ENCODE measurements at places on chromosomes 12 and 14.

- no peak for DNase-seq
These were observed 10.1 kb downstream of the DIABLO start for GRCh38 chr12:122215771-122216170.

DNA sequence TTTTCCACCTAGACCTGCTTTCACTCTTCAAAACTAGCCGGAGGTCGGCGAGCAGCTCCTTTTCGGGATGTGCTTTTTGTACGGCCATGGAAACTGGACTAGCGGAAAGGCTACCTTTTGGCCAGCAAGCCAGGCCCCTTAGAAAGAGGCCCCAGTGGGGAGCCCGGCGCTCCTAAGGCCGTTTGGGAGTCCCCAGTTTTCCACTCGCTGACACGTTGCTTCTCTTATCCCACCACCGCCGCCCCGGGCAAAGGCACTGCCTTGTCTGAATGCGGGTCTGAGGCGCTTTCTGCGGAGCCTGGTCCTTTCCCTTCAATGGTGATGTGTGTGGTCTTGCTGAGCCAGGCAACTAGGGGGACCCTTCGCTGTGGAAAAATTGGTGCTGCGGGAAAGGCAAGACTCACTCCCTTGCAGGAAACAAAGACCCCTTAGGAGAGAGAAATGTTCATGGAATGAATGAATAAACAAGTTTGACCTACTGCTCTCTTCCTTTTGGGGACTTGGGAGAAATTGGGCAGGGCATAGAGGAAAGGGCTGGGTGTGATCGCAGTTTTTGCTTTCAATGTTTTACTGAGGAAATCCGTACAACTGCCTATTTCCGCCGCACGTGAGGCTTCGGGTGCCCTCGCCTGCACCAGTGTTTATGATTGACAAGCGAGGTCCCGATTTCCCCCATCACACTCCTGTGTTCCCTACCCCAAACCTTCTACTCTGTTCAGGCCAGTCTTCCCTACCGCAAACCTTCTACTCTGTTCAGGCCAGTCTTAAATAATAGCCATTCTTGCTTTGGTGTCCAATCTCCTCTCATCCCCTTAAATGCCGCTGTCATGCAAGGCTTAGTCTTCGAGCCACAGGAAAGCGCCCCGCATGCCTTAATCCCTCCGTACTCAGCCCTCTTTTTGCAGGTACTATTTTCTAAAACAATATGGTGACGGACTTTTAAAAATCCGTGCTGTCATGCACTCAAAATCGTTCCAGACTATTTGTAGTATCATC, 1.0 kb upstream of the SLC38A2 start:
- DNase-seq, result no peak

DNA sequence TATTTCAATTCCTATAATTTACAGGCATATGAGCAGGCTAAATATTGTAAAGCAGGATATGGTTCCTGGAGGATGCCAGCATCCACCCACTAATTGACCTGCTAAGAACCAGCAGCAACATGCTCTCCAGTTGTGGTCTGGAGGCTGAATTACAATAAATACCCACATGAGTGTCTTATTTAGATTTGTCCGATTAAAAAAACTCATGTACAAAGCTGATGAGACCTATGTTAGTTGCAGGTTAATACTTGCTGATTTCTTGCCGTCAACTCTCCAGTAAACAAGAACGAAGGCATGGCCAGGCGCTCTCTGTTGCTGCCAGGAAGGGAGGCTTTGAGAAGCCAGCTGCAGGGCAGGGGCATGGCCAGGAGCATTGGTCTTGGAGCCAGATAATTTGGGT, 169.3 kb upstream of the PRICKLE1 start:
- DNase-seq, result no peak

DNA sequence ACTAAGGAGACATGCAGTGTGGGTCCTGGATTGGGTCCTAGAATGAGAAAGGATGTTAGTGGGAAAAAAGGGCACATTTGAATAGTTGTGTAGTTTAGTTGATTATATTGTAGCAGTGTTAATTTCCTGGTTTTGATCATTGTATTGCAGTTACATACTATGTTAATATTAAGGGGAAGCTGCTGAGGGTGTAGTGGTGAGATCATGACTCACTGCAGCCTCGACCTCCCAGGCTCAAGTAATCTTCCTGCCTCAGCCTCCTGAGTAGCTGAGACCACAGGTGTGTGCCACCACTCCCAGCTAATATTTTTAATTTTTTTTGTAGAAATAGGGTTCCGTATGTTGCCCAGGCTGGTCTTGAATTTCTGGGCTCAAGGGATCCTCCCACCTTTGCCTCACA, 21.7 kb downstream of the BORCS5 start:
- DNase-seq, result no peak

DNA sequence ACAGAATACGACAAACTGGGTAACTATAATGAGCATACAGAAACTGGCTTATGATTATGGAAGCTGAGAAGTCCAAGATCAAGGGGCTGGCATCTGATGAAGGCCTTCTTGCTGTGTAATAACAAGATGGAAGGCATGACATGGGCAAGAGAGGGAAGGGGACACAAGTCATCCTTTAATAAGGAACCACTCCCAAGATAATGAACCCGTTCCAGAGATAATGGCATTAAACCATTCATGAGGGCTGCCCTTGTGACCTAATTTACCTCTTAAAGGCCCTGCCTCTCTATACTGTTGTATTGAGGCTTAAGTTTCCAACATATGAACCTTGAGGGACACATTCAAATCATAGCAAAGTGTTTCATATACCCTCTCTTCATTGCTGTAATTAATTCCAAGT, 4.6 kb upstream of the VTI1B start:
- no peak for DNase-seq

- DNase-seq, result no peak
These were observed 32.1 kb downstream of the FMNL3 start for GRCh38 chr12:49675137-49675536.

- no peak for DNase-seq
These were observed 18.9 kb downstream of the ZFHX2 start for GRCh38 chr14:23532658-23533057.

DNA sequence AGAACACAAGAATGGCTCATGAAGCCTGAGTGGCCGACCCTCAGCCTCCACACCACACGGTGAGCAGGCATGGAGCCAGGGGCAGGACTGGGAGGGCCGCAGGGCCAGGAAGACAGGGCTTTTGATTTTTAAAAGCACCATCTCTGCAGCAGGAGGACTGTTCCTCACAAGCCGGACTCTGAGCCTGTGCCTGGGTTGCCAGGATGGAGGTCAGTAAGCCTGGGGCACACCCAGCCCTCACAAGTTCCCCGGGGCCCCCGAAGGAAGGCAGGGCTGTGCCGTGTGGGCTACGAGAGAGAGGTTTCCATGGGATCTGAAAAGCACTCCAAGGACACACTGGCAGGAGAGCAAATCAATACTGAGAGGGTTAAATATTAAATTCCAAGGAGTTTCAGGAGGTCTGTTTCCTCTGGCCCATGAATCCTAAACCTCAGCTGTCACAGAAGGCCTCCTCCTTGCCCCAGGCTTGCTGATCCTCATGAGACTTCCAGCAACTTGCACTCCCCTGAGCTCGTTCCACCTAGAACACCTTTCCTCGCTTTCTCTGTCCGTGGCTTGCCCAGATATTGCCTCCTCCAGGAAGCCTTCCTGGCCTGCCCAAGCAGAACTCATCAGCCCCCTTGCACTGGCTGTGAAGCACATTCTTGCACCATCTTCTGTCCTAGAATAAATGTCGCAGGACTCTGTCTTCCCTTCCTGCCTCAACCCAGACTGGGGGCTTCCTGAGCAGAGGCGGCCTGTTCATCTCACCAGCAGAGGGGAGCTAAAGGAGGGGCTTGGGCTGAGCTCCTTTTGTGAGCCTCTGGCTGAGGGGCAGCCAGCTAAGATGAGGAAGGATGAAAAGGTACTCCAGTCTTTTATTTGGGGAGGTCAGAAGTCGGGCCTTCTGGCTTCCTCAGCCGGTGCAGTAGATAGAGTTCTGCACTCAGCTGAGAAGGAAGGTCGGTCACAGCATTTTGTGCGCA, 64.6 kb downstream of the CCDC88C start:
- no peak for DNase-seq

DNA sequence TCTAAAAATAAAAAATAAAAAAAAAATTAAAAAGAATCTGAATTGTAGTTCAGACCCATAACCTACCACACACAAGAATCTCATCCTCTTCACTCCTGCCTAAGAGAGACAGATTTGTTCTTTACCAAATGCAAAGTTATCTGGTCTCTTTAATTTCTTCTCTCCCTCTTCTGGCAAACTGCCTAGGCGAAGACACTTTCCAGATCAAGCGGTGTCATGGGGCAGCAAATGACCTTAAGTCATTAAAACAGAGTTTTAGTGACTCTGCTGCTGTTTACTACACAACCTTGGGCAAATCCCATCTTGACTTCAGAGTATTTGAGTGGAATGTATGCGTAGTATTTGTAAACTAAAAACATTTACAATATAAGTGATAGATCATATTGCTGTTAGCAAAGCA, 60.9 kb upstream of the NID2 start:
- no peak for DNase-seq

DNA sequence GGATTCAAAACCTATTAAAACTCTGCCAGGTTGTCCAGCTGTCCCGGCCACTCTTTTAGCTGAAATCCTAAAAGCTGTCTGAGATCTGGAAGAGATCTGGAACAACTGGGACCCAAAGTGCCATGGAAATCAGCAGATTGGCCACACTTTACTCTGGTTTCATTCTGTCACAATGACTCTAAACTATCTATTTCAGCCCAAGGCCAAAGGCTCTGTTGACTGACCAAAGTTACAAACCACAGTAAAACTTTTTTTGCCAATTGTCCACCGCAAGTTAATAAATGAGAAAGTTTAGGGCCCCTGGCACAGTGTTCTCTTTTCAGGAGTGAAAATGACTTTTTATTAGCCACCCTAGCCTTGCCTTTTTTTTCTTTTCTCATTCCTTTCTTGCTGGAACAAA, 113.4 kb upstream of the CPM start:
- DNase-seq, result no peak

DNA sequence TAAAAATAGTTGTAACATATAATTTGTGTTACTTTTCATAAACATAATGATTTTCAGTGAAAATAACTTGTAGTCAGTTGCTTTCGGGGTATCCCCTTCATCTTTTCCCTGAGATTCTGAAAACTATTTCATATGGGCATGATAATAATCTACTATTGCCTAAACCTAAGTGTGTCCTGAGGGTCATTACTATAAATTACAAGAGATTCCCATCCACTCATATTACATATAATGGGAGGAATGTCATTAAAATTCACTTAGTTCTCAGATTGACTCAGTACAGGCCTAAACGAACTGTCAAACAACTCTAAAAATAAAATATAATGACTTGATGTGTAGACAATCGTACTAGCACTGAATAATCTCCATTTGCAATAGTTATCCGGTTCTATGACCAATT, 72.7 kb downstream of the PTPRR start:
- no peak for DNase-seq

GRCh38 chr12:132448463-132448820, 41.5 kb upstream of the FBRSL1 start:
- DNase-seq, result no peak

DNA sequence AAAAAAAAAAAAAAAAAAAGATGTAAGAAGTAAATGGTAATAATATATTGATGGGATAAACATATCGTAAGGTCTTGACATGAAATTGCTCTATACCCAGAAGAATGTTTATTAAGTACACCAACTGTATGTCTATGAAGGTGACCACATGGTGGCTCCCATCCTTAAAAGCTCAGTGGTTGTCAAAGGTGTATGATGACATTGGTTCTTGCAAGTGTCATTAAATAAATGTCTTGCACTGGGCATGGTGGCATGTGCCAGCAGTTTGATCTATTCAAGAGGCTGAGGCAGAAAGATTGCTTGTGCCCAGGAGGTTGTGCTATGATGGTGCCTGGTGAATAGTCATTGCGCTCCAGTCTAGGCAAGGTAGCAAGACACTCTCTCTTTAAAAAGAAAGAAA, 10.4 kb downstream of the CCT2 start:
- DNase-seq, result no peak

DNA sequence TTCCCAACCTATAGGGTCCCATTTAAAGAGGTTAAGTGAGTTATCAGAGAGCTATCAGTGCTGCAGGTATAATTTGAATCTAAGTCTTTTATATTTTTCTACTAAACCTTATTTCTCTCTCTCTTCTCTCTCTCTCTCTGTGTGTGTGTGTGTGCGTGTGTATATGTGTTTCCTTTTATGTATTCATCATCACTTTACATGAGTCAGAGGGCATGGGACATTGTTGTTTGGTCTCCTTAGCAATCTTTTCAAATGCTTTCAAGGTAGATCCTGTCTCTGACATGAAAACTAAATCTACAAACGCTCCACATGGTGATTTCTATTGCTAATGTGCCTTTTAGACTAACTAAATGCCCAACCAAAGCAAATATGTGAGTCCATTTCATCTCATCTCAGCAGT, 459.7 kb downstream of the BTG1 start:
- no peak for DNase-seq

GRCh38 chr14:23935158-23935557, 18.4 kb upstream of the DHRS4 start:
- DNase-seq, result no peak

GRCh38 chr12:47686645-47687240, 19.1 kb downstream of the RPAP3 start:
- no peak for DNase-seq

DNA sequence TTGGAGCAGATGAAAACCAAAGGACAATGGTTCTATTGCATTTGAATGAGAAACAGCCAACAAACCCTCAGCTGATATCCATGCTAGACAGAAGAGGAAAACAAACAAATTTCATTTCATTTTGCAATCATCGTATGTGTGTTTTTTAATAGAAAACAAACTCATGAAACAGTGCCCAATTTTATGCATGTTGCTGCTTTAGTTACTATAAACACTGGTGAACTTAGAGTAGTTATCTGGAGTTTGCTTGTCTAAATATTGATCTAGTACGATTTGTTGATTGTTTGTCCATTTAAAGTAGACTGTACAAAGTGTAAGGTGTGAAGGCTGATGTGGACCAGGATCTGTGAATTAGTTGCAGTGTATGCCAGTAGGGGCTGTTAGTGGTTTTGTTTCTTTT, 166.6 kb downstream of the KITLG start:
- DNase-seq, result no peak

GRCh38 chr12:46560089-46560488, 187.5 kb upstream of the SLC38A2 start:
- DNase-seq, result no peak

DNA sequence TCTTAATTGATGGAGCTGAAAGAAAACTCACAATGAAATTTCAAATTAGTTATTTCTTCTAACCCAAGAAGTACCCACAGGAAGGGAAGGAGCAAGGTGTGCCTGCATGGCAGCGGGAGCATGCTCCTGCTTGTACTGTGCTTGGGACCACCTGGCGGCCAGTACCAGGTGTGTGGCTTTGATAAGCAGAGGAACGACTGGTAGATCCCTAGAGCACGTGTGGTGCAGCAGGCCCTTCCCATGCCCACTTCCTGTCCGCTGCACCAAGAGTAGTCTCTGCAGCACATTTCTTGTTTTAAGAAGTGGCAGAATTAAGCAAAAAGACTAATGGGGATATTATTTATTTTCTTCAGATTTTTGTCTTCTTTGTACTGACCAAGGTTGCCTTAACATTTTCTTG, 122.3 kb upstream of the ATF1 start:
- no peak for DNase-seq

Measured in SIG-M5 (cell line).